ENCODE measurements at places on chromosomes 11 and 22. TPM values are rescaled to one million over a fixed set of nuclear protein-coding genes. Genes with fewer than 3 reads are reported as not detected.

Gene CNIH2
- total RNA-seq, result 2.4 TPM

Gene KDM4E
- total RNA-seq, result not detected

Gene CCDC117
- total RNA-seq, result 7.9 TPM

Gene TREH
- not detected for total RNA-seq

Gene NPAS4
- total RNA-seq, result not detected

Gene OSBPL5
- total RNA-seq, result 9.8 TPM

Gene GSTT2
- total RNA-seq, result not detected
